Erythroblast (primary cell): ENCODE measurements at places on chromosomes 6 and 20.

- no peak for DNase-seq
Measured at GRCh38 chr20:43529051-43529450, 21.6 kb downstream of the L3MBTL1 start.

DNA sequence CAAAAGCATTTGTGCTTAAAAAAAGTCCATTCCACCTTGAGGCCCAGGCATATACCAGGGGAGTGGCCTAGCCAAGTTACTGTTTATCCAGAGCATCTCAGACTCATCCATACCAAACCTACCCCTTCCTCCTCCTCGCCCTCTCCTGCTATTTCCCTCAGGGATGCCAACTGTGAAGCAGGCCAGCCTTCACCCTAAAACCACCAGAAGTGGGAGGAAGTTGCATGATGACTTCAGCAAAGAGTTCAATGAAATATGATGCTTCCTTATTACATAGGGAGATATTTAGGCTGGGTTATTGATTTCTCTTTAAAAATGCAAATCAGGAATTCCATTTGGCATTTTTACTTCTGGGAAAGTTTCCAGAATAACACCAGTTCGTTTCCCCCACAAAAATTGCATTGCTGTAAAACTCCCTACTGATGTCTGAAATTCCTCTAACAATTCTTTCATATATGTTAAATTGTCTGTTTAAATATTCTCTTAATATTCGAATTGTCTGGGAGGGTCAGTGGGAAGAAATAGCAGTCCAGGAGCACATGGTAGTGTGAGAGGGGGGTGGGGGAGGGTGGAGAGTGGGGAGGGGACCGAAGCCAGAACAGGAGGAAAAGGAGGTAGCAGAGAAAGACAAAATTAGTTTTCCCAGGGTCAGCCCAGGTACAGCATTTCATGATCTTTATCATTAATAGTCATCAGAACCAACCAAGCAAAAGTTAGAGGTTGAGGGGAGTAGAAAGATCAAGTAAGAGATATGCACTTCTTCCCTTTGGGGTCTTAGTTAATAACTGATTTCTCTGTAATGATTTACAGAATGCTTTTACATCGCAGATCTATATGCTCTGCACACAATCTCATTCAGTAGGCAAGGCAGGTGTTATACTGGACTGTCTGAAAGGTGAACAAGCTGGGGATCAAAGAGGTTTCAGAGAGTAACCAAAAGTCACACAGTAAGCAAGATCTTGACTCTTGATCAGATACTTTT is 1.7 kb upstream of the TCP11 start:
- no peak for DNase-seq

DNA sequence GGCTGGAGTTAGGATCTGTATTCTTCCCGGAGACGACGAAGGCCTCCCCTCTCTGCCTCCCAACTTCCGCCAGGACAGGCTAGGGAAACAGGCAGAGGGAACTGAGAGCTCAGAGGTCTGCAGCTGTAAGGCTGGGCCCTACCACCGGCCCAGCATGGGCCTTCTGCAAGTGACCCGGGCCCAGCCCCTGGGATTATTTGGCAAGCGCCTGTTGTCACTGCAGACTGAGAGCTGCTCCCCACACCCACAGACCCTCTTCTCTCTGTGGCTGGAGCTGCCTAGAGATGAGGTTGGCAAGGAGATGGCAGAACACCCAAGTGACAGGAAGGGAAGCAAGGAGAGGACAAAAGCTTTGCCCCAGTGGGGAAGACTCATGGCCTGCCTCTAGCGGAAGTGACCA is 212.6 kb downstream of the ZDHHC14 start:
- no peak for DNase-seq

- no peak for DNase-seq
Measured at GRCh38 chr6:147468634-147469033, 39.9 kb upstream of the SAMD5 start.

- no peak for DNase-seq
Measured at GRCh38 chr6:48099713-48100587, 11.0 kb downstream of the PTCHD4 start.

DNA sequence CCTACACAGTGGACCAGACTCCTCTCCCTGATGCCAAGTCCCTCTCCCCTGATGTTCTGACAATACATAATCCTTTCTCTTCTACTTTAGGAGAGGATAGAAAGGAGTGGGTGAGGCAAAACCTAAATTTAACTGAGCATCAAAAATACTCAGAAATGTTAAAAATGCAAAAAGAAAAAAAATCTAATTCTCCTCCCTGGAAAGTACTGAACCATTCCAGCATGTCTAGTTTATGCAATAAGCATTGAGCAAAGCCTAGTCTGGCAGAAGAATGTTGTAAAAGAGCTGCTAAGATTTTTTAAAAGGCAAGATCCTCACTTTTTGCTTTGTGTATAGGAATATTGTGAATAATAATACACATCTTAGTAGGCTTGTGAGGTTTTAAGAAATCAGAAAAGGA is 116.6 kb upstream of the STXBP5 start:
- DNase-seq: no peak

DNA sequence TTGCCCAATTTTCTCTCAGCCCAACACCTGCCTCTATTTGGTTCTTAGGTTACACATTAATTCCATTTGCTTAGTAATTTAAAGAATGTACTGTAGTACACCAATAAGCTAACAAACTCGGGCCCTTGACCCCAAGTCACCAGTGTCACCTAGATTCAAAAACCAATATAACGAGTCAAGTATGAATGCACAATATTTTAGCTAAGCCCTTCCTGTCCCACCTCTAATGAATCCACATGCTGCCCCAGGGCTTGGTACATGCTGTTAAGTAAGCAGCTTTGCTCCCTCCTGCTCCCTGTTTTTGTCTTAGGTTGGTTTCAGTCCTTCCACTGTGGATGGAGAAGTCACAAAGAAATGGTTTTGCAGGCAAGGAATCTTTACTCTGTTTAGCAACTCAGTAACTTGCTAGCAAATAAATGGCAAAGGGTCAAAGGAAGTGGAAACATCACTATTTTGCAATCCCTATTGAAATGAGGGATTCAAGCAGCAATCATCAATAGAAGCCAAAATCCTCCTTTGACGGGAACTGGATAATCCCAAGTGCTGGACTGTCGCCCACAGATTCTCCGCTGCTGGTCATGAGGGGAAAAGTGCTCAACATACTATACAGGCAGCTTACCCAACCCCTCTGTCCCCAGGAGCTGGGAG is 5.0 kb upstream of the MPC1 start:
- DNase-seq: no peak

GRCh38 chr6:137804637-137805036 is 62.4 kb upstream of the TNFAIP3 start:
- no peak for DNase-seq

DNA sequence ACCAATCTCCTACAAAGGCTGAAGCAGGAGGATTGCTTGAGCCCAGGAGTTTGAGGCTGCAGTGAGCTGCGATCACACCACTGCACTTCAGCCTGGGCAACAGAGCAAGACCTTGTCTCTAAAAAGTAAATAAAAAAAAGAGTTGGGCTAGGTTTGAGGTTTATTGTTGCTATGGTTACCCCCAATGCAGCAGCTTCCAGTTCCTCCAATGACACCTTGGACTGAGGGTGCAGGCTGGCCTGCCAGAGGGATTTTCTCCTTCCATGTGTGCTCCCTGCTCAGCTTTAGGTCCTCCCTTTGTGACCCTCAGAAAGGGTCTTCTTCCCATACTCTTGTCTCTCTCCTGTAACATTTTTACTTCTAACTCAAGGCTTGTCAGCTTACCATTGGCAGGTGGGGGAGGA is 10.6 kb upstream of the TBC1D20 start:
- DNase-seq: no peak

- no peak for DNase-seq
Measured at GRCh38 chr6:41498968-41499599, 47.1 kb upstream of the FOXP4 start.

GRCh38 chr6:143676437-143677045 is 1.2 kb upstream of the PHACTR2 start:
- DNase-seq: no peak

- DNase-seq: peak; percentile 68
Measured at GRCh38 chr20:32585011-32585585, at the start of gene NOL4L. NOL4L (minus strand) TSS chr20:32585333; CDS start chr20:32584890, 443 bp downstream.

DNA sequence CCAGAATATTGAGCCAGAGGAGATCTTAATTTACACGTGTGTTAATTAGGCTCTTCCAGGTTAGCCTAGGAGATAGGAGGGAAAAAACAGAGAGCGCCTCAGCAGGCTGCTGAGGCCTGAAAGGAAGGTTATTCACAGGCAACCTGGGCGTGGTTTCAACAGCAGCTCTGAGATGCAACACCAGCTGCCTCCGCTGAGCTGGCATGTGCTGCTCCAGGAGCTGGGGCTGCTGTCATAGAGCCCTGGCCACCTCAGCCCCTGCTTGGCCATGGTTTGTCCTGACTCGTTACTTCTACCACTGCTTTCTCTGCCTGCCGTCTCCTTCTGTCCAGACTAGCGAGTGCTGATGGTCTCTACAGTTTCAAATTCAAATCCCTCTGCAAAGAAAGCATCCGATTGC is 32.4 kb upstream of the RPP40 start:
- DNase-seq: no peak

GRCh38 chr6:1481286-1481685 is 91.9 kb downstream of the FOXF2 start:
- DNase-seq: no peak

- no peak for DNase-seq
Measured at GRCh38 chr6:138722425-138723371, 50.9 kb upstream of the CCDC28A start.

DNA sequence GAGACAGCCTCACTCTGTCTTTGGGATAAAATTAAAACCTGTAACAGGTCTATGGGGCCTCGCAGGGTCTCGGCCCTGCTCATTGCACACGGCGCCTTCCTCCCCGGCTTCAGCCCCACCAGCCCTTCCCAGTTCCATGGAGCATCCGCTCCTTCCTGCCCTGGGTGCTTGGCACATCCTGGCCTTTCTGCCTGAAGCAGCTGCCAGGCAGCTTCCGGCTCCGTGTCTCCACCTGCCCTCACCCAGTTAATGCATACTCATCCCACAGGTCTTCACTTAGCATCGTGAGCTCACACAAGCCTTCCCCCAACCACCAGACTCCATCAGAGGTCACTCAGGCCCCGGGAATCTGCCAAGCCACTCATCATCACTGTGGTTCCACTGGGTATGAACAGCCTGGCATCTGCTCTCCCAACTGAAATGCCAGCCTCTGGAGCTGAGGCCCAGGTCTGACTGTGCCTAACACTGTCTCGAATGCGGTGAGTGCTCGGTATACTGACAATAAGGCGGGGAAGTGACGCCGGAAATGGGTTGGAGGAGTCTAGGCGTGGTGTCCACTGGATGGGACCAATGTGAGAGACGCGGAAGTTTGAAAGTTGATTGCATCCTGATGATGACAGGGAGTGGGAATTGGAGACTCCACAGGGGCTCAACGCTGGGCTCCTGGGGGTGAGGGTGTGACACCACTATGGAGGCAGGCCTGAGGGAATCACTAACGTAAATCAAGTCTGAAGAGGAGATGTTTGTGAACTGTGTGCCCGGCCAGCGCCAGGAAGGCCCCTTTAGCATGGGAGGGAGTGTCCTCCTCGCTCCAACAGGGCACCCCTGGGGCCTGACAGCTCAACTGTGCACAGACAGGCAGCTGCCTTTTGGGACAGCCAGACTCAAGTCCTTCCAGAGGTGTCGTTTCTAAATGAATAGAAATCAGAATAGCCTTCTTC is 245.8 kb downstream of the TTLL2 start:
- DNase-seq: no peak

GRCh38 chr20:49171909-49172308 is 16.2 kb downstream of the STAU1 start:
- DNase-seq: no peak

DNA sequence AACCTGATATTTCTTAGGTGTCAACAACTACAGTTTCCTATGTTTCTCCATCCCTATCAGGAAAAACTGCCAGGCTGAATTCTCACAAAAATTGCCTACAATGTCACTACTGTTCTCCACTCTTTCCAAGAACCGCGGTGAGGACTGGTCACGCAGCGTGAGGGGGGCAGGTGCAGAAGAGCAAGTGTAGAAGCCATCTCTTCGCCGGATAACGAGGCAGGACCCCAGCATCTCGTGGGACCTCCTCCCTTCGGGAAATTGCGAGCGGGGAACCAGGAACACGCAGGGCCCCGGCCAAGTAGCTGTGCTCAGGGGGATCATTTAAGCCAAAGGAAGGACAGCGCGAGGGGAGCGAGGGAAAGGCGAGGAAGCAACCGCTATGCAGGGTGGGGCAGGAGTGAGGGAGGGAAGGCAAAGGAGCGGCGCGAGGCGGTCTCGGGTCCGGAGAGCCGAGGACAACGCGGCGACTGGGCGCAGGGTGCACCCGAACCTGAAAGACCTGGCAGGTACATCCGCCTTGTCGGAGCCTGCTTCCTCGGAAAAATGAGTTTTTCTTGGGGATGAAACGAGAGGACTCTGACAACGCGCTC is 559 bp downstream of the APMAP start:
- no peak for DNase-seq

DNA sequence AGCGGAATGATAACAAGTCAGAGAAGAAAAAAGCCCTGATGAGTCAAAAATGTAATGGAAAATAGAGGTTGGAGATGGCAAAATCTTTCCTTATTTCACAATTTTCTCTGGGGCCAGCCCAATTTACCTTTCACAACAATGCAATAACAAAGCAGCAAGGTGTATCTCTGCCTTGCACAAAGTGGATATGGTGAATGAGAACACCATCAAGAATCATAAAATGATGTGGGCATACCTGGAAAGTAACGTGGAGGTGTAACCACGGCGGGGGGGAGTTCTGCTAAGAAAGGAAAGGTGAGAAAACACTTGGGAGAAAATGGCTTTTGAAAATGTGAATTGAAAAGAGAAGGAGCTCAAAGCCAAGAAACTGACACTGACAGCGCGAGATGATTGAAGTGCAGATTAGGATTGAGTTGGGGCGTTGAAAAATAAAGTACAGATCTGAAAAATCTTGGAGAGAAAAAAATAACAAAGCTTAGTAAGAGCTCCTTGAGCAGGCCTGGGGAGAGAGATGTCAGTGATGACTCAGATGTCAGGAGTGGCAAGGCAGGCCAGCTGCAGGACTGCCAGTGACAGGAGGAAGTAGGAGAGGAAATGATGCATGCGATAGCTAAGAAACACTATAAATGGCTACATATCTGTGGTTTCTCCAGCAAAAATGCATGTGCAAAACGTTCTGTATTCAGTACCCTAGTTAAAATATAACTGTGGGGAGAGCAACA is 26.2 kb downstream of the ARHGAP18 start:
- DNase-seq: peak; percentile 82

- DNase-seq: no peak
Measured at GRCh38 chr6:31075528-31075927, 36.8 kb downstream of the C6orf15 start.

DNA sequence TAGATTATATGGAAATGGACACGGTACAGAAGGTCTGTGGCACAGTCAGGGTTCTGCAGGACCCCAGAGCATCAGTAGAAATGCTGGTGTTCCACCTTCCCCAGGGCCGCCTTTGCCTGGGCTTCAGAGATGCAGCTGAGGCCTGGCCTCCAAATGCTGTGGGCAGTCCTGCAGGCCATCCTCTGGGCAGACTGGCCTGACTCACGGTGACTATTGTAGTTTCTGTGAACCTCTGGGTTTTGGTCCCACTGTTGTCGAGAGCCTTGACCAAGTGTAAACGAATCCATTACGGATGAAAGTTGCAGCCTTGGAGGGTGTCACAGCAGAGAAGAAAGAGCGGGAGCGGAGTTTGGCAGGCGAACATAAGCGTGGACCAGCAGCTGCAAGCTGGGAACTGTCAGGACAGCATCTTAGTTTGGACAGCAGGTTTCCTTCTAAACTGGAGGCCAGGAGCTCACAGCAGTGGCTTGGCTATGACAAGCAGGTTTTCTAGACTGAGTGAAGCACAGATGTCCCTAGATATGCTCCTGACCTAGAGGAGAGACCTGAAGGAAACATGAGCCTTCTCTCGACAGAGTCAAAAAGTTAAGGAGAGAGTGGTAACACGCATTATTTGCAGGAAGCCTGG is 46.2 kb upstream of the BCLAF1 start:
- no peak for DNase-seq
